ENCODE measurements at places on chromosomes 13 and 19. TPM values are rescaled to one million over a fixed set of nuclear protein-coding genes. Genes with fewer than 3 reads are reported as not detected.

DNA sequence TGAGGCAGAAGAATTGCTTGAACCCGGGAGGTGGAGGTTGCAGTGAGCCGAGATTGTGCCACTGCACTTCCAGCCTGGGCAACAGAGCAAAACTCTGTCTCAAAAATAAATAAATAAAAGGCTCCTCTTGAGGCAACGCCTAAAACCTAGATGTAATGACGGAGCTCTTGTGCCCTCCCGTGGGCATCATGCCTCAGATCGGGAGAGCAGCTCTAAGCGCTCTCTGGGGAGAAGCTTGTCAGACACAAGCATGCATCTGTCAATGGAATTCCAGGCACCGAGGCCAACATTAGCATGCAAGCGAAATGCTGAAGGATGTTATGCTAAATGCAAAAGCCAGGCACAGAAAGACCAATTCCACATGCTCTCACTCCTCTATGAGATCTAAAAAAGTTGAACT is 45.6 kb upstream of the MRI1 start:
- peak; percentile 57 for DNase-seq

CCDC106 gene
- total RNA-seq: 6.7 TPM

DNA sequence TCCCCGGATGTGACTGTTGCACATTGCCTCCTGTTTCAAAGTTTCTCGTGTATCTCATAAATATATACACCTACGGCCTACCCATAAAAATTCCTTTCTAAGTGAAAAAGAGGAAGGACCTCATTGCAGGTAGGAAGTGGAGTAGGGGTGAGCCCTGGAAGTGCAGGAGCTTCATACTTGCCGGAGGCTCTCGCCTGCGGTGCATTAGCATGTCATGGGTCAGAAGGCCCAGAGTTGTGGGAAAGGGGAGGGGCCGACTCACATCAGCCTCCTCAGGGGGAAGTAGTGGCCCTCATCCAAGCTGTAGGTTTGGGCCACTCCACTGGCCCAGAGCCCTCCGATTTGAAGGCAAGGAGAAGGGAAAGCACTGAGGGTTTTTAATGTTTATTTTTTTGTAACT is 26.0 kb upstream of the IRS2 start:
- no peak for DNase-seq

DNA sequence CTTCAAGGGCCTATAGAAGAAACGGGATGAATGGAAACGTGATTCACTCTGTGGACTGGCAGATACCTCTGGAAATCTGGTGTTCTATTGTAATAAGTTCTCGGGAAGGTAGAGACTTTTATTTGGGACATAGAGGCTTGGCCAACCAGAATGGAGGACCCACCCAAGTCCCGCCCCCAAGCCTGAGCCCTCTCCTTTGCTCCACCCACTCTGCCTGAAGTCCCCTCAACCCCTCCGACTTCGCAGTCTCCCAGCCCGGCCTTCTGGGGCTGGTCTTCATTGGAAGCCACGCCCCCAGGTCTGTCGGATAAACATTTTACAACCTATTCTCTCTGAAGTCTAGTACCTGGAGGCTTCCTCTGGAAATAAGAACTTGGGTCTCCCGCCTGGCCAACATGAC is 16.9 kb downstream of the FBXL12 start:
- no peak for DNase-seq

DNA sequence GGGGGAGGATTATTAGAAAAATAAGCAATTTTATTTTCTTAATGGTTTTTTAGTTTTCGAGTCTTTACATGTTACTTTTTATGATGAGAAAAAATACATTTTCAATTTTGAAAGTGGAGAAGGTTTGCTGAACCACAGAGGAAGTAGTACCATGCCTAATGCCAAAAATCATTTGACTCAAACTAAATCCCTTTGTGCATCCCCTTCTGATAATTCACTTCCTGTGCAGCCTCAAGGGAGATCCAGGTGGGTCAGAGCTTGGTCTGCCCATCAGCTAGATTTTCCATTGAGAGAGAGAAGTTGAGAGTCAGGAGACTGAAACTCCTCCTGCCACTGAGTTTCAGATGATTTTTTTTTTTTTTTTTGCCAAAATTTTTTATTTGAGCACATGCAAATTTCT is 571.7 kb downstream of the LIG4 start:
- no peak for DNase-seq

- DNase-seq: no peak
Measured at GRCh38 chr13:59519819-59520218, 643.9 kb downstream of the DIAPH3 start.

RFPL4A gene
- total RNA-seq: not detected

- no peak for DNase-seq
Measured at GRCh38 chr19:49161987-49162386, 4.4 kb downstream of the TRPM4 start.

DNA sequence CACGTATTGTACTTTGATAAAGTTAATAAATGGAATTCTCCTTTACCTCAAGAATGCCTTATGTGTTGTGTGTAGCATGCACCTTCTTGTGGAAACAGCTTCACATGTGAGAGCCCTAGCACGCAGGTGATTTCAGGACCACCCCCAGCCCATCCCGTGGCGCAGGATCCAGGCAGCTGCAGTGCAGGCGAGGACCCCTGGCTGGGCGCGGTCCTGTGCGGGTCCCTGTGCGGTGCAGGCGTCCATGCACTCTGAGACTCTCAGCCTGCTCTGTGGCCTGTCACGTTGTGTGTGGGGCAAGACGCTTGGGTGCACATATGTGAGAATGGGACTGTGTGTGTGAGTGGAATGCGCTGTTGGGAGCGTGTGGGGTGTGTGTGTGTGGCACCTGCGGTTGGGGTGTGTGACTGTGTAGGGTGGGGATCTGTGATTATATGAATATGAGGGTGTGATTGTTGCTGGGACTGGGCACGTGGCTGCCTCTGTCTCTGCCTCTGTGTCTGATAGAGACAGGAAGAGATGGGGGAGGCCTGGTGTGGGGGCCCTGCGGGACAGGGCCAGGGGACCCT is 30.8 kb downstream of the WTIP start:
- no peak for DNase-seq

DNA sequence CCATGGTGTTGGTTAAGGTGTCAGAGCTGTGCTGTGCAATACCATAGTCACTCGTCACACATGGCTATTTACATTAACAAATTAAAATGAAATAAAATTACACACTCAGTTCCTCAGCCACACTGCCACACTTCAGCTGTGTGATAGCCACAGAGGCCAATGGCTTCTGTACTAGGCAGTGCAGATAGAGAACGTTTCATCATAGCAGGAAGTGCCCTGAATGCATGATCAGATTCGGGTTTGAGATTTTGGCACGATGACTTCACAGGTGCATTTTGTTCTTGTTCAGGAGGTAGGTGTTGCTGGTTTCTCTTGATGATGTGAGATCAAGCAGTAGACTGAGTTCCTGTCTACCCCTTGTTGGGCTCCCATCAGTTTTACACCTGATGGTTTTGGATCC is 6.5 kb downstream of the ARMC6 start:
- no peak for DNase-seq
